ENCODE measurements at places on chromosomes 16 and 17.

GRCh38 chr17:74968361-74968780, 4.2 kb downstream of the HID1 start:
- no peak for DNase-seq

DNA sequence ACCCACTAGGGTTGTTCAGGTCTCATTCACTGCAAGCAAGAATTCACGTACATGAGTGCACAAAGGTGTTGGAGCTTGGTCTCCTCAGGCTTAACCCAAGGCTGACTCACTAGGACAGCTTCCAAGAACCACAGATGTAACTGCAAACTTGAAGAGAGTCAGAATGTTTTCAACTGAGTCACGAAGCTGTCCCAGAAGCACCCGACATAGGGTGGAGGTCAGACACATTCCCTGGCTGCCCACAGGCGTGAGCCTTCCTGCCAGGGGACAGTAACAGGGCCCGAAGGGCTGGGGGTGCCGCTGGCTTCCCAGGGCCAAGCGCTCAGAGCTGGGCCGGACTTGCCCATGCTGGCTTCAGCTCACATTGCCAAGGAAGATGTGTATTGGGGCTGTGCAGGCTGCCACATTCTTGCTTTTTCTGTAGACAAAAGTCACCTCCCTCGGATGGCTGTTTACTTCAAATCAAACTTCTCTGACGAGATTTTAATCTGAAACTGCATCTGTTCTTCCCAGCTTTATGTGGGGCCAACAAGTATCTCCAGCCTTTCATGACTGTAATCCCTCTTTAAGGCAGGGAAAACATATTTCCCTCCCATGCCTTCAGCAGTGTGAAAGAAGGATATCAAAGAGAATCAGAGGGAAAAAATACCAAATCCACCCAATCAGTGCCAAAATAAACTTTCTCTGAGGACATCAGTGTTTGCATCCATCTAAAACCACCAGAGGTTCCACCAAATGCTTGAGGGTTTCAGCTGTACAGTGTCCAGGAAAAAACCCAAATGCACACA, 14.3 kb downstream of the CMTM3 start:
- DNase-seq, result no peak

DNA sequence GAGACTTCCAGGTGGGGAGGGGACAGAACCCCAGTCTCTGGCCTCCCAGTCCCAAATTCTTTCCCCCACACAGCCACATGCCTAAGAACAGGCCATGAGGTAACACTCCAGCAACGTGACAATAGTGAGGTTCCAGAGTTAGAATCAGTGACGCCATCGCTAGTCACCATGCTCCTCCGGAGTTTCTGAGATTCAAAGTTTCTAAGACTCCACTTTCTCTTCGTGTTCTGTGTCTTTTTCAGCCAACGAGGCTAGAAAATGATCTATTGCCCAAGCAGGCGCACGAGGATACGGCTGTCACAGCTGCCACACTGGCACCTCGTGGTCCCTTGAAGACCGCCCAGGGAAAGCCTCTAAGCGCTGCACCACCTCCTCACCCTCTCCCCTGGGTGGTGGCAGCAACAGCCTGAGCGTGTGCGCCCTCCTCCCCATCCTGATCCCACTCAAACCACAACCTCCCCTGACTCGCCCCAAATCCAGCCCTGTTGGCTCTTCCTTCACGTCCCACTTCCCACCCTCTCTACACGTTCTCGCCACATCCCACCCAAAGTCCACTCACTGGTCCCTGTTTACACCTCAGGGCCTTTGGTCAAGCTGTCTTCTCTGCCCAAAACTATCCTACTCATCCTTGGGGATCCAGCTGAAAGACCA, 1.0 kb downstream of the MCRIP1 start:
- DNase-seq, result no peak

DNA sequence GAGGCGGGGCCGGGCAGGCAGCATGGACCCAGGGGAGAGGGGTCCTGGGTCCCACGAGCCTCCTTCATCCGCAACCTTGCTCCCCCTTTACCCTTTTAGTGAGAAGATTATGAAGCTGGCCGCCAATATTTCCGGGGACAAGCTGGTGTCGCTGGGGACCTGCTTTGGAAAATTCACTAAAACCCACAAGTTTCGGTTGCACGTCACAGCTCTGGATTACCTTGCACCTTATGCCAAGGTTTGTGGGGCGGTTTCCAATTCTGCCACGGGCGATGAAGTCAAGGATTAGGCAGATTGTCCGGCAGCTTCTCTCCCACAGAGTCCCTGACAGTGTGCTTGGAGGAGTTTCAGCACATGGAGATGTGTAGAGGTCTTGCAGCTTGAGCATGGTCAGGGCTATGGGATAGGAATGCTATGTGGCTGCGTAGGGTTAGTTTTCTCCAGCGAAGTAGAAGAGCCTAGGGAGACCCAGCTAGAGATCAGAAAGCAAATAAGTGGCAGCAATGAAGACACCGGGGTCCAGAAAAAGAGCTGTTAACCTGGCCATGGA, 598 bp downstream of the NIP7 start:
- DNase-seq, result no peak

- DNase-seq, result no peak
These were observed 5.7 kb downstream of the OR4D2 start for GRCh38 chr17:58172369-58173071.

DNA sequence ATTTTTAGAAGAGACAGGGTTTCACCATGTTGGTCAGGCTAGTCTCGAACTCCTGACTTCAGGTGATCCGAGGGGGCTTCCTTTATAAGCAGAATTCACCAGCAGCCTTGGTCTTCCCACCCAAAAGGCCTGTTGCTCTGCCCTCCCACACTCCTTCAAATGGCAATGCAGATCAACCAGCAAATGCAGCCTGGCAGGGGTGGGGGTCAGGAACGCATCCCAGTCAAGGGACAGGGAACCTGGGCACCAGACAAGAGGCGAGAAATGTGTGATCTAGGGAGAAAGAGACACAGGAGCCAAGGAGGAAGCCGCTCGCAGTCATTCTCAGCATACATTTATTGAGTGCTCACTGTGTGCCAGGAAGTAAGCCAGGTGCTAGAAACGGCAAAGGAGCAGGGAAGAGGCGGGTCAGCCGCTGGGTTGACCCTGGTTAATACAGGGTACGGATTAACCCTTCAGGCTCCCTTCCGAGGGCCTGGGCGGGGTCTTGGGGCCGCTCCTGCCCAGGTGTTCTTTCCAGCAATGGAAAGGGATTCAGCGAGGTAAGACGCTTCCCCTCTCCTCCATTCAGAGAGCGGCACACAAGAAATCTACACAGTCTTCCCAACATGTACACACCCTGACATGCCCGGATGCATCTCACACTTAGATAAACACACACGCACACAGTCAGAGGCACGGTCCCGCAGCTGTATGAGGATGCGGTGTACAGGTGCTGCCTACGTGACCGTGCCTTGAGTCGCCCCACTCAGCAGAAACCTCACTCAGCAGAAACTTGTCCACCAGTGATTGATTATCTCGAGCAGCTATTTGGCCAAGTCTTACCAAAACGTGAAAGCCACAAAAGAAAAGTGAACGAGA, 6.6 kb upstream of the PITPNA start:
- no peak for DNase-seq

- no peak for DNase-seq
These were observed 595.9 kb downstream of the WWOX start for GRCh38 chr16:78695391-78695790.

- no peak for DNase-seq
These were observed 11.8 kb downstream of the CTRB1 start for GRCh38 chr16:75230471-75231110.

DNA sequence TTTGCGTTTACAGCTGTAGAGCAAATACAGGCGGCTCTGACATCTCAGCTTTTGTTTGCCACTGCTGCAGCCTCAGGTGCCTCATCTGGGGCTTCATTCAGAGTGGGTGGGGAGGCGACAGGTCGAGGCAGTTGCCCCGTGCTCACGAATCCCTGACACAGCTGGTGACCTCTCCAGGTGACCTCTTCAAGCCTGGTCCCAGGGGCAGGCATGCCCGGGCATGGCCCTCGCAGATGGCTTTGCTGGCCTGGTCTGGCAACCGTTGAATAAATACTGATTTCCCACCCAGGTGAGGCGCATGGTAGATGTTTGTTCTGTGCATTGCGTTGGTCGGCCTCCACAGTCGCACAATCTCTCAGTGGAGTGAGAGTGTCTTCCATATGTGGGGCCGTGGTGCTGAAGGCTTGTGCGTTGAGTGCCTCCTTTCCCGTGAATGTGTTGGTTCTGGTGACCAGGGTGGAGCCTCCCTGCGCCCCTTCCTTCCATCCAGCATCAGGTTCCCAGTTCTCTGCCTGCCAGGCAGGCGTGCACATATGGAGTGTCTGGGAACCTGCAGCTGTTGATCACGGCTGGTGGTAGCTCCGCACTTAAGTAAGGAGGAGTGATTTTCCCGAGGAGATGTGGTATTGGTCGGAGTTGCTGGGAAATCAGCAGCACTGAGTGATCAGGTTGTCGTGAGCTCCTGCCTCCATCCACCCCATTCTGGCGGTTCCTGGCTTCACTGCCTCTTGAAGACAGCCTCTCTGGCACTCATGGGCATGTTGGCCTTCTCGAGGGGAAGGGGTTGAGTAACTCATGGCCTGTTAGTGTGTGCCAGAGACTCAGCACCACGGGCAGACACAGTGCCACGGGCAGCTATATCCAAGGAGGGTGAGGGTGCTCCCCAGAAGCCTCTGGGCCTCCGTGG, 149.7 kb downstream of the RPTOR start:
- no peak for DNase-seq

- DNase-seq, result no peak
These were observed 568 bp upstream of the CCDC154 start for GRCh38 chr16:1444730-1445517.
